ENCODE measurements at places on chromosomes 16 and 17. TPM values are rescaled to one million over a fixed set of nuclear protein-coding genes. Genes with fewer than 3 reads are reported as not detected.

Gene PKD1
- total RNA-seq = 317 TPM

Gene CCL3
- total RNA-seq = not detected

Gene CDH15
- total RNA-seq = not detected

Gene CBX4
- total RNA-seq = 33.3 TPM

Gene CCL17
- total RNA-seq = not detected

Gene MIS12
- 8.3 TPM for total RNA-seq

Gene RHBDF1
- 36.5 TPM for total RNA-seq

Gene SPEM3
- not detected for total RNA-seq

Gene CSF3
- not detected for total RNA-seq

Gene GJD3
- total RNA-seq = not detected

Gene MMP2
- total RNA-seq = 85.6 TPM

Gene CLEC18A
- 1.7 TPM for total RNA-seq

Gene TLCD3B
- not detected for total RNA-seq

Gene MAPK7
- total RNA-seq = 30.9 TPM

Gene SLFN14
- not detected for total RNA-seq

Gene GAA
- total RNA-seq = 48.4 TPM

Gene PPM1E
- total RNA-seq = not detected

Gene VAC14
- total RNA-seq = 65.5 TPM
